Right hindlimb (tissue), 1 donor: ENCODE measurements at places on chromosomes 13 and 19.

DNA sequence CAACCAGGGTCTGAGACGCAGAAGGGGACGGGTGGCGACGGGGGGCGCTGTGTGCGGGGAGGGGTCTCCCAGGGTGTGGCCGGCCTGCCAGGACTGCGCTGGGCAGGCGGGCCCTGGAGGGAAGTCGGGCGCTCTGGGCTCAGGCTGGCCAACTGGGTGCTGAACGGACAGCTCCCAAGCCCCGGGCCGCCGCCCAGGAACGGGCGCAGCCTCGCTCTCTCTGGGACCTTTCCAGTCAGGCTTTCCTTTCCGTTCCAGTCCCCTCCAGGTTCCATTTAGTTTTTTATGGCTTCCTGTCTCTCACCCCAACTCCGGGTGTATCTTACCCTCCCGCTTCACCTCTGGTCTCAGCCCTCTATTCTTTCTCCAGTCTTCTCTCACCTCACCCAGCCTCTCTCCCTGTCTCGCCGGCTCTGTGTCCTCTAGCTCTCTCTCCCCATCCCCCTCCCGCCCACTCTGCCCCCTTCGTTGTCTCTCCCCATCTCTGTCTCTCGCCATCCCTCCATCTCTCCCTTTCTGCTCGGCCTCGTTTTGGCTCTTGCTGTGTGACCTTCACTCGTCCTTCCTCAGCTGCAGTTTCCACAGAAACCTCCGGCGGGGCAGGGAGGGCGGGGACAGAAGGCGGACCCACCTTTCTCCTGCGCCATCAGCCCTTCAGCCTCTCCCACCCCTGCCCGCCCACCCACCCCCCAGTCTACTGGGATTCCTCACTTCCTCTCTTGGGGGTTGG is 3.3 kb upstream of the ATP1A3 start:
- DNase-seq: peak; percentile 67

- no peak for DNase-seq
Observed at GRCh38 chr13:31043957-31044356, 111.5 kb downstream of the TEX26 start.

GRCh38 chr19:5470264-5470671 is 15.1 kb downstream of the ZNRF4 start:
- DNase-seq: no peak

- no peak for DNase-seq
Observed at GRCh38 chr19:42465827-42466280, 23.1 kb upstream of the CXCL17 start.

GRCh38 chr19:12723381-12723640 is 421 bp downstream of the TNPO2 start:
- no peak for DNase-seq

DNA sequence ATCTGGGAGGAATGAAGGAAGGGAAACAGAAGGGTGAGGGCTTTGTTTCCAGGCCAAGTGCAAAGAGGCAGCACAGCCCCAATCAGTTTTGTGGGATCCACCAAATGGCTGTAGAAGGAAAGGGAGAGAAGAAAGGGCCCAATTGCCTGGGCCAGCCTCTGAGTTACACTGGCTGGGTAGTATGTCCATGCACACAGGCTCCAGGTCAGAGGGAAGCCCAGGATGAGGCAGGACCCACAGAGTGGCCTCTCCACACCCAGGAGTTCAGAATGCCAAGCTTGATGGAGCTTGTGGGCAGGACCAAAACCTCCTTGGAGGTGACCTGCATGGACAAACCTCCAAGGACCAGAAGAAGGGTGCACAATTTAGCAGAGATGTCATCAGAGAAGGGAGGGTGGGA is 178.2 kb upstream of the TSHZ3 start:
- no peak for DNase-seq
